Putamen (tissue), 1 donor: ENCODE measurements at places on chromosomes 5 and 9.

DNA sequence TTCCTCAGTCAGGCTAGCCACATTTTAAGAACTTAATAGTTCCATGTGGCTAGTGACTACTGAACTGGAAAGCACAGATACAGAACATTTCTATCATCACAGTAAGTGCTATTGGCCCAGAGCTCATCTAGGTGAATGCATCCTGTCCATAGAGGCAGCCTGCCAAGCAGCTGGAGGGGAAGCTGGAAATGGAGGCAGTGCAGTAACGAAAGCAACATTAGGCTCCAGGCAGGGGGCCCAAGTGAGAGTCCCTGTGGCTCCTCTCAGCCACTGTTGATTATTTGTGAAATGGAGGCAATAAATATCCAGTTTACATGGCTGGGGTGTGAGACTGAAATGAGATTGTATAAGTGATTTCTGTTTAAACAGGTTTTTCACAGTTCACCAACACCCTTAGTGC lies 227.2 kb upstream of the KLF9 start:
- DNase-seq: no peak

DNA sequence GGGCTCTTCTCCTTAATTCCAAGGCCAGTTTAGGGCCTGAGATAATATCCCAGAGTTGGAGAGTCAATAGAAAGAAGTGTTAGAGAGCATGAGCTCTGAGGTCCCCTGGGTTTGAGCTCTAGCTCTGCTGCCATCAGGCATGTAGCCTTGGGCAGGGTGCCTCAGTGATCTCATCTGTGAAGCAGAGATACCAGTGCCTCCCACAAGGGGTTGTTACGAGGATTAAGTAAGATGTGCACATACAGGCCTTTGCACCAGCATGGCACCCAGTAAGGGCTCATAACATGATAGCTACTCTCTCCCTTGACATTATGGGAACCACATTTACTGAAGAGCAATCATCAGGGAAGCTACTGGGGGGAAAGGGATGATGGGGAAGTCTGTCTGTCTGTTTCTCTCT lies 265.7 kb downstream of the HSPA4 start:
- no peak for DNase-seq

- DNase-seq: no peak
Observed at GRCh38 chr5:76874088-76874581, 24.3 kb downstream of the S100Z start.

- DNase-seq: no peak
Observed at GRCh38 chr5:158406884-158407823, 548.2 kb upstream of the CLINT1 start.

- no peak for DNase-seq
Observed at GRCh38 chr9:125649315-125649714, 57.7 kb downstream of the MAPKAP1 start.

GRCh38 chr9:138115506-138115905 lies 237.9 kb downstream of the CACNA1B start:
- no peak for DNase-seq

GRCh38 chr9:134570711-134571325 lies 70.8 kb upstream of the COL5A1 start:
- DNase-seq: no peak

- no peak for DNase-seq
Observed at GRCh38 chr9:87305151-87305550, 192.5 kb upstream of the DAPK1 start.

DNA sequence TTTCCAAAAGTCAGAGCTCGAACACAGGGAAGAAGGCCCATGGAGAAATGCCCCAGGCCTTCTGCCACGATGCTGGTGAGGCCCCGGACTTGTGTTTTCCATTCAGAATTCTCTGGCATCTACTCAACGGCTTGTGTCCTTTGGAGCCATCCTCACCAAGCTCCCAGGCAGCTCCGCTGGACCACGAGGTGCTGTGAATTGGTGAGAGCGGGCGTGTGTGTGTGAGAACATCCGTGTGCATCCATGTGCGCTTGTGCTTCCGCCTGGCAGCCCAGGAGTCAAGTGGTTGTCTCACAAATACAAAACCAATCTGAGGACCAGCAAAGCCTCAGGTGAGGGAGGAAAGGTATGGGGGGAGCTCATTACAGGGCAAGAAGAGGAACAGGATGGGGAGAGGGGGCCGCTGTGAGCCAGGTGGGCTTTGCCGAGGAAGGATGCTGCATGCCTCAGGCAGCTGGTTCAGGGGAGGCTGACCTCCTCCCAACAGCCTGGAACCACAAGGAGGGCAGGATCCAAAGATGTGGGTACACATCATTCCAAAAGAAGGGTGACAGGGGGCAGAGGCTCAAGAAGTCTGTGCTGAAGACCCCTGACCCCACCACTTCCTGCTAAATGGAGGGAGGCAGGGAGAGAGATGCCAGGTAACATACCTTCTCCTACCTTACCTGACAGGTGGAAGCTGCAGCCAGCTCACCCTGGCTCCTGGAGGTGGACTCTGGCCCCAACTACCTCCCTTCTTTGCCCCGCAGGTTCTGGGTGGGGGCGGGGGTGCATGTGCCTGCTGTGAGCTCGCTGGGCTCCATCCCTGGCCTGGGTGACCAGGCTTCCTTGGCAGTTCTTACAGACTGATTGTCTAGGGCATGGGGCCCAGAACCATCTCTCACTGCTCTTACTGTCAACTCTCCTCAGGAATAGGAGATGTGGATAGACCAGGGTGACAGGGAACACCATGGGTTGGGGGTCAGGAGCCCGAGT lies 196.3 kb downstream of the PAX5 start:
- DNase-seq: no peak

GRCh38 chr9:26946753-26947727 lies at the start of gene PLAA:
PLAA (minus strand) TSS chr9:26947242; CDS start chr9:26947045, 197 bp downstream.
- DNase-seq: peak; percentile 87

DNA sequence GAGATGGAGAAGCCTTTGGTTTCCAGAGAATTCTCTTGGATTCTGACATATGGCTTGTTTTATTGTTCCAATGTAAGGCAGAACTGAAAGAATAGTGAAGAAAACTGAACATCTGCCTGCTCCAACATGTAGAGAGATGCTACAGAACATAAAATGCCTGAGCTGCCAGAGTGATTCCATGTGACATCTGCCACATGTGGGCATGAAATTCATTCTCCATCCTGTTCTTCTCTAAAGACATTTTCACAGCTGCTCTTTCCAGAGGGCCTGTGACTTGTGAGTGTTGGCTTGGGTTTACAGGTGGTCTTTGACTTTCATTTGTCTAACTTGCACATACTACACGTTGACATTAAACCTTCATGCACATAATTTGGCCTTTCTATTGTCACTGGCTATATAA lies 33.7 kb upstream of the TXN start:
- no peak for DNase-seq

DNA sequence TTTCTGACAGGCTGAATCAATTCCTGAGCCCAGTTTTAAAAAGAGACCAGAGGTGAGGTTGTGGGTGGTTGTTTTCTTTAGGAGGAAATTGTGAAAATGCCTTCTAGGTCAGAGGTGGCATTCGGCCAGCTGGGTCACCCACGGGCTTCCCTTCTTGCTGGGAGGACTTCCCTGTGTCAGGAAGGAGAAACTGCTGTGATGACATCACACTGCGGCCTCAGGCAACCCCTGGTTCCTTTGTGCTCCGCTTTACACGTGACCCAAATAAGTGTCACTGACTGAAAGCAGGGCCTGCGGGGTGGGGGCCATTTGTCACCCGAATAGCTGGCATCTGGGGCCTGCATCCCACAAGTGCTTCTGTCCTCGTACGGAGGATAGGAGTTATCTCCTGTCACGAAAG lies 39.7 kb downstream of the FABP6 start:
- peak; percentile 61 for DNase-seq

DNA sequence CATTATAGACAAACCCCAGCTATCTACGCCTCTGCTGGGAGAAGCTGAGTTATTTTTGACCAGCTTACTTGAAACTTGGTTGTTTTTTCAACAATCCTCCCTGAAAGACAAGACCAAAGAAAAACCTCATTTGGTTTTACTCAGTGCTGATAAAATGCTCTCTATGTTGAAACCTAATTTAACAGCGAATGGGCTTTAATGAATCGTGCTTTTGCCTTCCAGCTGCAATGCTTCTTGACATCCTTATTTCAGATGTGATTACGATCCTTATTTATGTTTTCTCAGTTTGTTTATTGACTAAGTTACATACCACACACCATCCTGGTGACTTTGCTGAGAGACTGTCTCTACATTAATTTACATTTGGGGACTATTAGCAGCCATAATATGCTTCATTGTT lies 179.2 kb downstream of the FBXL7 start:
- DNase-seq: no peak

DNA sequence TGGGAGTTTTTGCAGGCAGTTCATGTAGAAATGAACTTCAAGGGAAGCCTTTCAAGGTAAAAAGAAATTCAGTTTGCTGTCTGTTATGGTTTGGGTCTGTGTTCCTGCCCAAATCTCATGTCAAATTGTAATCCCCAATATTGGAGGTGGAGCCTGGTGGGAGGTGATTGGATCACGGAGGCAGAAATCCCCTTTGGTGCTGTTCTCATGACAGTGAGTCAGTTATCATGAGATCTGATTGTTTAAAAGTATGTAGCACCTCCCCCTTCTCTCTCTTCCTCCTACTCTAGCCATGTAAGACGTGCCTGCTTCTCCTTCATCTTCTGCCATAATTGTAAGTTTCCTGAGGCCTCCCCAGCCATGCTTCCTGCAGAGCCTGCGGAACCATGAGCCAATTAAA lies 341.4 kb downstream of the ARHGEF28 start:
- DNase-seq: peak; percentile 35

DNA sequence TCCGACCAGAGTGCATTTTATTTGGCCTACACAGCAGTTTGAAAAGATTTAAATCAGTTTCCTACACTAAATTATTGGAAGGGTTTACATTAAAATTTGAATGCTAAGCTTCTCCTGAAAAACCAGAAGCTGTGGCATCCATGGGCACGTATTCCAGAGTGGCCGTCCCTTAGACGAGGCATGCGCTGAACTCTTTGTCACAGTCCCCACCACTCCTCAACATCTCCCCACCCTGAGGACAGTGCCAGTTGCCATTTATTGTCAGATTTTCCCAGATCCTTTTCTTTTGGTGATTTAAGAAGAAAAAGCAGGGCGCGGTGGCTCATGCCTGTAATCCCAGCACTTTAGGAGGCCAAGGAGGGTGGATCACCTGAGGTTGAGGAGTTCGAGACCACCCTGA lies 39.9 kb upstream of the UNC5A start:
- no peak for DNase-seq

DNA sequence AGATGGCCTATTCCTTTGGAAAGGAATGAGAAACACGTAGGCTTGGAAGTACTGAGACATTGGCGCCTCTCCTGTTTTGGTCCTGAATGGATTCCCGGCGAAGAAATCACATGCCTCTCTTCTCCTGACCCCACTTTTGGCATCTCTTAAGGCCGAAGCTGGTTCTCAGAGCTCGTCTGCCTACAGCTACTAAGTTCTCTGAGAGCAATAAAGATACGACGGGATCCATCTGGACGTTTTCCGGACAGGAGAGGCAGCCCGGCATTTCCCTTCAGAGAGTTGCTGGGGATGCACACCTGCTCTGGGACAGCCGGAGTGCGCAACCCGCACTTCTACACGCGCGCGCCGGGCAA lies 336.8 kb upstream of the PUM3 start:
- DNase-seq: no peak

GRCh38 chr5:111349429-111349828 lies 125.2 kb downstream of the CAMK4 start:
- no peak for DNase-seq

DNA sequence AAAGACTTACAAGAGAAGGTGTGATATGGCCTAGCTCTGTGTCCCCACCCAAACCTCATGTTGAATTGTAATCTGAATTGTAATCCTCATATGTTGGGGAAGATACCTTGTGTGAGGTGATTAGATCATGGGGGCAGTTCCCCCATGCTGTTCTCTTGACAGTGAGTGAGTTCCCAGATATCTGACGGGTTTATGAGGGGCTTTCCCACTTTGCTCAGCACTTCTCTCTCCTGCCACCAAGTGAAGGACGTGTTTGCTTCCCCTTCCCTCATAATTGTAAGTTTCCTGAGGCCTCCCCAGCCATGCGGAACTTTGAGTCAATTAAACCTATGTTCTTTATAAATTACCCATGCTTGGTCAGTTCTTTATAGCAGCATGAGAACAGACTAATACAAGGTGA lies 49.0 kb downstream of the CDO1 start:
- DNase-seq: no peak

DNA sequence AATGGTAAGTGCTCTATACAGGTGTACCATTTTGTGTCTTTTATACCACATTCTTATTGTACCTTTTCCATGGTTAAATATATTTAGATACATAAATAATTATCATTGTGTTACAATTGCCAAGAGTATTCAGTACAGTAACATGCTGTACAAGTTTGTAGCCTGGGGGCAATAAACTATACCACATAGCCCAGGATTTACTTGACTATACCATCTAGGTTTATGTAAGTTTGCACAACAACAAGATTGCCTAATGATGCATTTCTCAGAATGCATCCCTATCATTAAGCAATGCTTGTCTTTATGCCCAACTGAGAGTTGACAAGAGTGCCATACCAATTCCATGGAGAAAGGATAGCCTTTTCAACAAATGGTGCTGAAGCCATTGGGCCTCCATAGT lies 136.7 kb upstream of the PJA2 start:
- no peak for DNase-seq

GRCh38 chr5:84741056-84741455 lies 356.4 kb upstream of the EDIL3 start:
- no peak for DNase-seq
